ENCODE measurements at places on chromosomes 2 and 18.

- DNase-seq, result no peak
Observed at GRCh38 chr18:36467614-36468013, 170.1 kb downstream of the FHOD3 start.

- DNase-seq, result no peak
Observed at GRCh38 chr18:22789600-22789999, 143.5 kb upstream of the RBBP8 start.

DNA sequence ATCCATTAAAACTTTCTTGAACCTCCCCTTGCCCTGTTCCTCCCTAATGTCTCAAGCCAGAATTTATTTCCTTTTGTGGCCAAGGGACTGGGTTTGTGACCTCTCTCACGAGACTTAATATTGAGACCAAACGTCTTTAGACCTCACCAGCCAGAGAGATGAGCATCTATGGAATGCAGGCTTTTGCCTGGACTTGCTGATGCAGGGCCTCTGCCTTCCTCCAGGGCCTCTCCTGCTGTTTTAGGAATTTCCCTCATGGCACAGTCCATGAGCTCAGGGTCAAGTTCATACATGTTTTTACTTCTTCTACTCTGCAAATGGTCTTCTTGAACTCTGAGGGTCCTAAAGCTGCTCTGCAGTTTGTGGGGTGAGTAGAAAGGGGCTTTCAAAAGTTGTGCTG is 22.3 kb downstream of the IL1B start:
- no peak for DNase-seq

GRCh38 chr2:3280683-3281520 is 96.7 kb downstream of the EIPR1 start:
- DNase-seq, result no peak

- DNase-seq, result no peak
Observed at GRCh38 chr2:18346344-18346743, 214.1 kb downstream of the RDH14 start.

DNA sequence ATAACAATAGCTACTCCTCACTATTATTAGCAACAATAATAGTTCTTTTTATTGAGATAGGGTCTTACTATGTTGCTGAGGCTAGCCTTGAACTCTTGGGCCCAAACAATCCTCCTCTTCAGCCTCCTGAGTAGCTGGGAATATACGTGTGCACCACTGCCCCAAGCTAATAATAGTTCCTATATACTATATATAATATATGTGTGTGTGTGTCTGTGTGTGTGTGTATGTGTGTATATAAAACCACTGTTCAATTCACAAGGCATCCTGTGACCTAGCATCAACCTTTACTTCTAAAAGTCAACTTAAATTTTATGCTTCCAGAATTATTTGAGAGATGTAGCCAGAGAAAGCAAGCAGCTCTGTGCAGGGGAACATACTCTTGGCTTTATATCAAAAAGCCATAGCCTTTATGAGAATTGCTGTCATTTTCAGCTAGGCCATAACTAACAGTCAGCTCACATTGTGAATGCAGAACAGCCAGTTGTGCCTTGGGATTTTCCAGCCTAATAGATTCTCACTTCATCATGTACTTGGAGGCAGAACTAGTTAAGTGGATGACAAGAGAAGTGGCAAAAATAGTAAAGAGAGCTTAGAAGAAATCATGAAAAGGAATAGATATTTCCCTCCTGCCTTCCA is 665.5 kb downstream of the NYAP2 start:
- no peak for DNase-seq

DNA sequence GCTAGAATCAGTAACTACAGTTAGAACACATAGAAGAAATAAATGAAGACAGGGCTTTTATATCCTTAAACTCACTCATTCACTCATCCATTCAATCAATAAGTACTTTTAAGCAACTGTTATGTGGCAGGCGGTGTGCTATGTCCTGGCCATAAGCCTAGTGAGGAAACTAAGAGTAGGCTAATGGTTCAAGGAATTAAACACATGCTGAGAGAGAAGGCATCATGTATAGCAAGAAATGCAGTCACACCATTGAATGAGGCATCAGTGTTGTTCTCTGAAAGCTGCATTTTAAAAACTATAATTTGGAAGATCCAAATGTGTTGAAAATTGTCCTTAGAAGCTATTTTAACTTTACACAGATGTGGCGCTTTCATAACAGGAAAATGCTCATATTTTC is 86.5 kb upstream of the DTNA start:
- DNase-seq, result no peak

- DNase-seq, result no peak
Observed at GRCh38 chr2:7725171-7725849, 808.1 kb downstream of the RNF144A start.

- peak; percentile 4 for DNase-seq
Observed at GRCh38 chr2:53438100-53438499, 329.5 kb upstream of the CHAC2 start.

DNA sequence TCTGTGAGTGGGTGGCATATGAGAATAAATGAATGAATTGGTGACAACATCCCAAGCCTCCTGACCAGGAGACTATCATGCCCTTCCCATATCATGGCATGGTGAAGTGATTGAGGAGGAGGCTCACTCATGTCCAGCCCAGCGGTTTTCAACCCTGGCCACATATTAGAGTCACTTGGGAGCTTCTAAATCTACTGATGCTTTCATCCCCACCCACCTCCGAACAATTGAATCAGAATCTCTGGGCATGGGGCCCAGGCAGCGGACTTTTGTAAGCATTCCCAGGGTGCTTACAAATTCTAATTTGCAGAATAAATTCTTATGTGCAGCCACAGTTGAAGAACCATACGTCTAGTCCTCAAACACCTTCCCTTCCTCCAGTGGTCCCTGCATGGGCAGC is 81.7 kb upstream of the SEC11C start:
- DNase-seq, result no peak

DNA sequence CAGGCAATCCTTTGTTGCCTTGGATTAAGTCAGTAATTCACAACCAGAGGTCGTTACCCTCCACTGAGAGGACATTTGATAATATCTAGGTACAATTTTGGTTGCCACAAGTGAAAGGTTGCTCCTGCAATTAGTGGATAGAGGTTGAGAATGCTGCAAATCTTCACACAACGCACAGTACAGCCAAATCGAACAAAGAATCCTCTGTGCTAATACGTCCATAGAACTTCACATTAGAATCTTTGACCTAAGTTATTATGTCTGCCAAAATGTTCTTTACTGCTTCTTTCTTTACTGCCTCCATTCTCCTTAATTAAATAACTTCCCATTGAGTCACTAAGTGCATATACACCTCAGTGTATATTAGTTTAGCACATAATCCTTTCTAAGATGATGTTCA is 879.5 kb downstream of the TRIB2 start:
- no peak for DNase-seq

DNA sequence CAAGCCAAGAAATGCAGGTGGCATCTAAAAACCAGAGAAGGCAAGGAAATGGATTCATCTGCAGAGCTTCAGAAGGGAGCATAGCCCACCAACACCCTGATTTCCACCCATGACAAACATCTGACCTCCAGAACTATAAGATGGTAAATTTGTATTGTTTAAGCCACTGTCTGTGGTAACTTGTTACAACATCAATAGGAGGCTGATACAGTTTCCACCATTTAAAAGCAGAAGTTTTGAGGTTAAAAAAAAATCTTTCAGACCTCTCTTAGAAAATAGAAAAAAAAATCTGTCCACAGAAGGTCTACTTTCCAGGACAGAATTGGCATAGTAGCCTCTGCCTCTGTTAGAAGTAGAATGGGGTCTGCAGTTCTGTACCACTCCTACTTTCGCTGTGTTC is 37.2 kb downstream of the SLC40A1 start:
- DNase-seq, result no peak

- DNase-seq, result no peak
Observed at GRCh38 chr18:62607708-62608428, 85.0 kb downstream of the ZCCHC2 start.

GRCh38 chr2:221285148-221285547 is 287.0 kb downstream of the EPHA4 start:
- DNase-seq, result no peak

DNA sequence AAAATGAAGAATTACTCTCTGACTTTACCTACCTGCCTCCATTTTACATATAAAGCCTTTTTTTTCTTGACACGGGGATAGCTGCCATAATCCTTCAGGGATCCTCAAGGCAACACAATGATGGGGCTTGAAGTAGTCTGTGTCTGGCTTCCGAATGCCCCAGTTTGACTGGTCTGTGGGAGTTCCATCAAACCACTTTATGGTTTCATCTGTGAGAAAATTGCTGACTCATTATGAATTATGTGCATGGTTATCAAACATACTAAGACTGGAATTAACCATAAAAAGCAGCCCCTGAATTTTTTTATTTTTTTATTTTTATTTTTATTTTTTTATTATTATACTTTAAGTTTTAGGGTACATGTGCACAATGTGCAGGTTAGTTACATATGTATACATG is 117.5 kb downstream of the PLA2R1 start:
- no peak for DNase-seq

DNA sequence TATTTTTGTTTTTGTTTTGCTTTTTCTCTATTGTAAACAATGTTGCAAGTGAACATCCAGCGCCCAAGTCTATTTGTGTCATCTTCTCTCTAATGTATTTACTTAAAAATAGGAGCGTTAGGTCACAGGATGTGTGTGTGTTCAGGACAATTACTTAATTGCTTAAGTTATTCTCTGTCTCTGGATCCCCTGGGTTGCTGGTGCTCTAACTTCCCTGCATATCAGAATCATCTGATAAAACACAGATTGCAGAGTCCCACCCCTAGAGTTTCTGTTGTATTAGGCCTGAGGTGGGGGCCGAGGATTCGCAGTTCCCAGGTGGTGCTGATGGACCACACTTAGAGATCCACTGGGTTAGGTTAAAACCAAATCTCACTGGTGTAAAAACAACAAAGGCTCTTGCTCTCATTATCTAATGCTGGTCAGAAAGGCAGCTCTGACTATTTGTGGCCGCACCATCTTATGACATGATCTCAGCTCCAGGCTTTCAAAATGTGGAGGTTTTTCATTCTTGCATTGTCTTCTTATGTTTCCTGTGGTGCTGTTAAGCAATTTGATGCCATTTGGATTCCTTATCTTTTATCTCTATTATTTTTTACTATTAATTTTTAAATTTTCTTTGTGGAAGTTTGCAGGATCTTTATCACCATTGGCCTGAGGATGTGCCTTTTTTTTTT is 87.7 kb downstream of the CLIP4 start:
- no peak for DNase-seq

DNA sequence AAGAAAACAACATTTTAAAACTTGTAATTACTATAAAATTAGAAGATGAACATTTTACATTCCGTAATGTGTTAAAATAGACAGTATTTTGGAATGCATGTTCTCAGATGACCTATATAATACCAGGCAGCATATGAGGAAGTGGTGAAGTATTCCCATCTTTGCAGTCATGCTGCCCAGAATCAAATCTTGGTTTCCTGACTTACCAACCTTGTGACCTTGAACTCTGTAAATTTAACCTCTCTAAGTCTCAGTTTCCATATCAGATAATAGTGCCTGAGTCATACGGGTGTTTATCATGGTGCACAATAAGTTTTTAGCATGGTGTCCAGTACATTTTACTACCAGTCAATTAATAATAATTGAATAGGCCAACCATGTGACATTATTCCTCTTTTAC is 7.3 kb upstream of the GALM start:
- DNase-seq, result peak; percentile 37

DNA sequence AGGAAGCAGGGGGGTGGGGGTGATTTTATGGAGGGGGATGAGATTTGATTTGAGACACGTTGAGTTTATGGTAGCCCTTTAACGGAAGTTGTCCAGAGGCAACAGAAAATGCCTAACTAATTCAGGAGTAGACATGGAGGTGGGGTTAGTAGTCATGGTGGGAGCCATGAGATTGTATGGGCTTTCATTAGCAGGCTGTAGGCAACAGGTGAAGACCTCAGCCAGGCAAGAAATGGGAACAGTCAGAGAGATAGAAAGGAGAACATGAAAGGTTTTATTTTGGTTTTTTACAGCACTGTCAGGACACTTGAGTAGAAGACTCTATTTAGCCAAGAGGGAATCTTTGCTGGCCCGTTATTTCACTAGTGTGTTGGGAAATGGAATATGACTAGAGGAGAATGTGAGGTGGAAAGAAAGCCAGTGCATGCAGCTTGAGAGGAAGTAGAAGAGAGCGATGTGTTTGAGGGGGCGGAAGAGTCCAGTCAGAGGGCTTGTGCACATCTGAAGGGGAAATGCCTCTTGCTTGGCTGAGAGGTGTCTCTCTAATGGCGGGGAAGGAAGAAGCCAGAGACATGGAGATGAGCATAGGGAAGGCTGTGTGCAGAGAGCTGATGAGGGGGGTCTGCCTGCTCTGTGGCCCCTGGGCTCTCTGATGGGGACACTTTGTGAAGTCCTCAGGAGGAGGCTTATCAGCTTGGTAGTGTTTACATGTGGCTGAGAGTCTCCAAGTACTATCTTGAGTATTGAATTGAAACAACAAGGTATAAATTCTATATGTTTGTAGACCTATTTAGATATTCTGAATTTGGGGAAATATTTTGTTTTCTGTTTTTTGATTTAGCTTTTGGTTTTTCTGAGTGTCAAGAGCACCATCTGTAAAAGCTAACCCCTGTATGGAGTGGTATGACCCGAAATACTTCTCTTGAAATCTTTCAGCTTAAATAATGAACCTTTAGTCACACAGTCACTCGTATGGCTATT is 66.9 kb upstream of the ITM2C start:
- DNase-seq, result peak; percentile 13

GRCh38 chr18:37570336-37570930 is 4.8 kb upstream of the CELF4 start:
- DNase-seq, result no peak

GRCh38 chr2:192230889-192231453 is 36.2 kb upstream of the TMEFF2 start:
- DNase-seq, result no peak

DNA sequence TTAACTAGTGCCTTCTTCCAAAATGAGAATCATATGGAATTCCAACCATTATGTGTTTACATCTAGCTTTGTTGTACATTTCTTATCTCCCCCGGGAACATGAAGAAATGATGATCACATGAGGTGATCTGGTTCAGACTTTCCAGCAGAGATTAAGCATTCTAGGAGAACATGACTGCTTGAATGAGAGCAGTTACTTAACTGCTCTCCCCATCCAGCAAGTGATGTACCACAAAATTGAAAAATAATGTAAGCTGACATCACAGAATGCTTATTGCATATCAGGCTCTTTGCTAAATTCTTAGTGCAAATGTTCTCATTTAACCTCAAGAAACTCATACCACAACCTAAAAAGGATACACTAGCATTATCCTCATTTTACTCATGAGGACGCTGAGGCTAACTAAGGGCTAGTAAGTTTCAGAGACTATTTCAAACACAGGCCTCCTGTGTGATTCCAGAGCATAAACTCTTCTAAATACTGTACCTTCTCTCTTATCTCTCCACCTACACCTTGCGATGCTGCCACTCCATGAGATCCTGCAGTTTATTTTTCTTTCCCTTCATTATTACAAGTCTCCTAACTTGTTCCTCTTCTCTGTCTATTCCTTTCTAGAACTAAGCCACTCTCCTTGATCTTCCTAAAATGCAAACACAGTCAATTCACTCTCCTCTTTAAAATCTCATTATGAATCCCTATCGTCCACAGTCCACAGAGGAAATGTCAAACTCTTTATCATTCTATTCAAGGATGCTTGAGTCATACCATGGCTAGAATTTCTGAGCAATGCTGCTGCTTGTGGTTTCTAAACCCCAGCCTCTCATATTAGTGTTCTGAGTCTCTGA is 1224.8 kb upstream of the ZEB2 start:
- DNase-seq, result peak; percentile 7

GRCh38 chr2:17160594-17160993 is 357.6 kb downstream of the RAD51AP2 start:
- DNase-seq, result no peak

- DNase-seq, result no peak
Observed at GRCh38 chr2:51085420-51086068, 53.6 kb upstream of the NRXN1 start.

- DNase-seq, result no peak
Observed at GRCh38 chr2:128304715-128305554, 13.7 kb downstream of the HS6ST1 start.

All from erythroblast (primary cell).